ENCODE measurements at places on chromosomes 4 and X.

- DNase-seq: no peak
These were observed 51.1 kb downstream of the SPANXN3 start for GRCh38 chrX:143466130-143466529.

DNA sequence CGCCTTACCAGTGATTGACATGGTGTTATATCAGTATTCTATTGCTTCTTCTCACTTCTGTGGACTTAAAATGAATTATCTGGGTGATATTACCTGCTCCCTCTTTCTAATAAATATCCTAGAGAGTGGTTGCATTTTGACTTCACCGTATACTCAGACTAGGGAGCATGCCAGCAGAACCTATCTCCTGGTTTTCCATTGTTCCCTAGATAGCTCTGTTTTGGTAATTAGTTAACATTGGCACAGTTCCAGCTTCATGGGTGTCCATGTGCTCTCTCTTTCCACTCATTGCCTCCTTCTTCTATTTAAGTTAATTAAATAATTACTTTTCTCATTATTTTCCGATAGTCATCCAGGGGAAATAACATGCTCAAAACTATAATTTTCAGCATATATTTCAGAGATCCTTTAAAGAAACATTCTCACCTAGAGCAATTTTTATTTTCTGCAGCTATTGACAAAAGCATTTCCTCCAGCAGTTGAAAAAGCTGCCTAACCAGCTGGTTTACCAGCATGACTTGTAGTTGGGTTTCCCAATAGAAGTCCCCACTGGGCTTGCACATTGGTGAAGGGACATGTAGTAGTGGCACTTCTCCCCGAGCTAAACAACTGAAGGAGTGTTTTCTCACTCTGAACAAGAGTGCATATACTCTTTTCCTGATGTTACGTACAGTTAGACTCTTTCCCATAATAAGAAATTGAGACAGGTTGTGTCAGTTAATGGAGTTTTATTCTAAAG lies 27.9 kb upstream of the PAPSS1 start:
- no peak for DNase-seq

DNA sequence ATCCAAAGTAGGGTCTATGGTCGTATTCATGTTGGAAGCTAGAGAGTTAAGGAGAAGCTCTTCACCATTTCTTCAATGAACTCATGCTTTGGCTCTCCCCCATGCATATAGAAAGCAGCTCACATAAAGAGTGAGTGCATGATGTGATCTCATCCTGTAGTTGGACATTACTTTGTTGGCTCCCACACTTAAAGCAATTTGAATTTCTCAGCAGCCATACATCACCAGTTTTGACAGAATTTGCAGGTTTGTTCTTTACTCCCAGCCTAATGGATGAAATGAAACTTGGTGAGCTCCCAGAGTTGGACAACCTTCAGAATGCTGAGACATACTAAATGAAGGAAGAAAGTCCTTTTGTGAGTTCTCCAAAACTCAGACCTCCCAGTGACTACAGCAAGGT lies 613.5 kb downstream of the IQCM start:
- DNase-seq: no peak

DNA sequence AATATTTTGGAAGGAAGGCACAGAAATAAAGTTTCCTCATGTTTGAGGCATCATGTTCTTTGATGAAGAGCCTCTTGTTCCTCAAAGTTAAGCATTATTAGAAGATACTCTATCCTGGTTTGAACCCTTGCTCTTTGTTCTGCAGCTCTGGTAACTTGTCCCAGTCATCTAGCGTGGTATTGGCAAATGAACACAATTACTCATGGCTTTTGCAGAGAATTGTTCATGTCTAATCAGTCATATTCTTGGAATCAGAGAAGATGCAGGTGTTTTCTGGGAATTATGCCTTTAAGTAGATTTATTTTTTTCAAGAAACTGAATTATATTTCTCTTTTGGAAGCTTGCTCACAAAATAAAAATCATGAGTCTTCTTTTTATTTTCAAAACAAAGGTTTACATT lies 52.9 kb upstream of the HPGDS start:
- no peak for DNase-seq

DNA sequence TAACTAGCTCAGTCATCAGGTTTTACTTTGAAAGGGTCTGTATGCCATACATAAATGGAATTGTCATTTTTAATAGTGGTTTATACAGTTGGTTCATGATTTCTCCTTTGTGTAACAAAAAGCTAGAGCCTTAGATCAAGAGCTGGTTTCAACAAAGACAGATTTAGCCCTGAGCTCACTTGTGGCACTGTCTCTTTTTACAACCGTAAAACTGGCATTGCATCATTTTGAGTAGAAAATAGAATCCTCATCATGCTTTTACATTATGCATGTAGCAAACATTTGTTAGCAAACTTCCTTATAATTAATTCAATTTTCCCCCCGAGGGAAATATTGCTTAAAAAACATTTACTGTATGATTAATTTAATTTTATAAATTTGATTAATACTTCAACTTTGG lies 1871.5 kb downstream of the ARAP2 start:
- DNase-seq: no peak

DNA sequence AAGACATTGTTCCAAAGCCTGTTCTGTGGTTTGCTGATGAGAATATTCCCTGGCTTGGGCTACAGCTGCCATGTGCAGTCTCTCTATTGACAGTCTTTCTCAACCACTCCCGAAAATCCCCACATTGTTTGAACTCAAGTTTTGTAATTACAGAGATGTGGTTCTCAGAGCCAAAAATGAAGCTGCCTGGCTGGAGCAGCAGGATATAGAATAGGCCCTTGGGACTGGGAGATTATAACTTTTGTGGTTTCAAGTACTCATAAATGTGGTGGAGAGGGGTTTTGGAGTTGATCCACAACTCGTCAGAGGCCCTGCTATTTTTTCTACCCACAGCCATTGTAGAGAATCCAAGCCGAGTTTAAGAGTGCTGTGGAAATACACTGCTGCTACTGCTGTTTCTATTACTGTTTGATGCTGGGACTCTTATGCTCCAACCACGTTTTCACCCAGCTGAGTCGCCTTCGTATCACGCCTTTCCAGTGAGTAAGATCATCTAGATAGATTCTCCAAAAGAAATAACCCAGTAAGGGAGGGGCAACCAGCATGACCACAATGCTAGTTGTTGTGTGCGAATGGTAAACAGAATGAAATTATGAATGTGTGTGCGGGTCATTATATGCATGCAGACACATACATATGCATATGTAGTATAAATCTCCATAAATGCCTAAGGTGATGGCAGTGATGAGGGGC lies 57.1 kb upstream of the ATXN3L start:
- DNase-seq: no peak

GRCh38 chr4:76153356-76153755 lies 5.2 kb upstream of the NUP54 start:
- DNase-seq: no peak

GRCh38 chr4:142202404-142203332 lies 566.3 kb downstream of the IL15 start:
- DNase-seq: no peak
